ENCODE measurements at places on chromosomes 3 and 15.

DNA sequence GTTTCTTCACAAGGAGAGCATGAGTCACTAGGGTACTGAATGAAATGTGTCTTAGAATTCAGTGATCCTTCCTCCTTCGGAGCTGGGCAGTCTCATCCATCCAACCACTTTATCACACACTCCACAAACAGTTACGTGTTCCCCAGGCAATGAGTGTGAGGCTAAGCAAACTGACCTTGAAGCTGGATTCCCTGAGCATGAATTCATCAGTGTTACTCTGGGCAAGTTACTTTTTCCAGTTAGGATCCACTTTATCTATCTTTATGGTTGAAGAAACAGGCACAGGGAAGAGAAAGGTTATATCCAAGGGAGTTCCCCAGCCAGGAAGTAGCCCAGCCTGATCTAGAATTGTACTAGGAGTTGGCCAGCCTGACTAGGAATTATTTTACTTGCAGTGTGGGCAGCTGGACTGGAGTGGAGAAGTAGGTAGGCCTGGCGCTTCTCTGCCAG, 17.1 kb upstream of the GCNT3 start:
- no peak for DNase-seq

GRCh38 chr15:76815421-76815820, 89.7 kb downstream of the SCAPER start:
- DNase-seq: no peak

DNA sequence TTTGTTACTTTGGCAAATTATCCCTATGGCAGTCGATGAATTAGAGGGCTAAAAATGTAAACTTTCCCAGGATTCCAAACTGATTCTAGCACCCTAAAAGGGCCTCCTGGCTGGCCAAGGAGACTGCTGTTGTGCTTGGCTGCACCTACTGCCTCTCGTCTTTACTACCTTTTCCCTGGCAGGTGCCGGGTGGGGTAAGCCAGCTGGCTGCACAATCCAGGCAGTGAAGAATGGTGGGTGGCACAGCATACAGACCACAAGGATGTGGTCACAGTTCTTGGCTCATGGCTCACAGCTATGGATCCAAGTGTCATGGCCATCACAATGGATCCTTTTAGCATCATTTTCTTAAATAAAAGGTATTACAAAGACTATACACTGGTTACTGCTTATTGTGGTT, 20.7 kb upstream of the SLC25A26 start:
- no peak for DNase-seq

- DNase-seq: no peak
These were observed 79.5 kb upstream of the UMPS start for GRCh38 chr3:124650798-124651197.

DNA sequence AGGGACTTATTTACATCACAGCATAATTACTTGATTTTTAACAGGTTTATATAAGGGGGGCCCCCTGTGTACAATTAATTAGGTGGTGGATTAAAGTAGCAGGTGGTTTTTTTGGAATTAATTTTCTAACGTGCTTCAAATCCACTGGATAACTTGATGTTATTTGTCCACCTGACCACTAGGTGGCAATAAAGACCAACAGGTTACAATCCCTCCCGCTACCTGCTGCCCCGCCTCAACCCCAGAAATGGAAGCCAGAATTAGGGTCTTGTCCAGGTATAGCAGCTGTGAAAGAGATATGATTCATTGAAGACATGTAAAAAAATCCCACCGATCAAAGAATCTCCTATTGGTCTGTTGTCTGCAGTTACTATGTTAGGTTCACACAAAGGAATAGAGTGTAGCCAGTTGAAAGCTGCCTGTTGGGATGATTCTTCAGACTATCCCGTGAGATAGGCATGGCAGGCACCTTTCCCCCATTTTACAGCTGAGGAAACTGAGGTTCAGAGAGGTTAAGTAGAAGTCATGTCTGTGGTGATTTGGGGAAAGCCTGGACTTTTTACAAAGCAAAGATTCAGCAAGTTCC, 44.0 kb downstream of the MFSD1 start:
- no peak for DNase-seq

DNA sequence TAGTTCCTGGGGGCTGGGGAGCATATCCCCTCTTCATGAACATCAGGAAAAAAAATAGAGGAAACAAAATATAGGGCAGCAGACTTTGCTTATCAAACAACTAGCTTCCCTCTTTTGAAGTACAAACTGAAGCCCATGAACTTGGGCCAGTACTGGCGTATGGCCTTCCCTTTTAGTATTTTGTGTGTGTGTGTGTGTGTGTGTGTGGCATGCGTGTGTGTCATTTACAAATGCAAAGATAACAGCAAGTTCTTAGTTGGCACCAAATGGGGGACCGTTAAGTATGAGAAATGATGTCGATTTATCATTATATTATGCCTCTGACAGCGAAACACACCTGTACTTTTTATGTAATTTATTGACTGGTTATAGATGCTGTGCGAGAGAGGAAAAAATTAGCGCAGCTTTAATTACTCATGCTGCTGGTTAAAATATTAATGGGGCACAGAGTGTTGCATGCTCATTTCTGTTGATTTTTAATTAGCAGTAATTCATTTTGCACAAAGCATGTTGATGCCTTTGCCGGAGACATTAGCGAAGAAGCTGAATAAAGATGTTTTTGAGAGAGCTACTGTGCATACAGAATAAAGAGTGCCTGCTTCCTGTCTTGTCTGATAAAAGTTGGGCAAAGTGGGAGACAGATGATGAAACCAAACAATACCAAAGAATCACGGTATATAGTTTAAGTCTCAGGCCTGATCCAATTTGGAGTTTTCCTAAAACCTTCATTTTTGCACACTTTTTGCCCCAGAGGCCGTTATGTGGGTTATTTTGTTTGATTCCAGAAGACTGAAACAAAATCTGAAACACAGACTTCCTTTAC, 297.1 kb downstream of the SATB1 start:
- no peak for DNase-seq

DNA sequence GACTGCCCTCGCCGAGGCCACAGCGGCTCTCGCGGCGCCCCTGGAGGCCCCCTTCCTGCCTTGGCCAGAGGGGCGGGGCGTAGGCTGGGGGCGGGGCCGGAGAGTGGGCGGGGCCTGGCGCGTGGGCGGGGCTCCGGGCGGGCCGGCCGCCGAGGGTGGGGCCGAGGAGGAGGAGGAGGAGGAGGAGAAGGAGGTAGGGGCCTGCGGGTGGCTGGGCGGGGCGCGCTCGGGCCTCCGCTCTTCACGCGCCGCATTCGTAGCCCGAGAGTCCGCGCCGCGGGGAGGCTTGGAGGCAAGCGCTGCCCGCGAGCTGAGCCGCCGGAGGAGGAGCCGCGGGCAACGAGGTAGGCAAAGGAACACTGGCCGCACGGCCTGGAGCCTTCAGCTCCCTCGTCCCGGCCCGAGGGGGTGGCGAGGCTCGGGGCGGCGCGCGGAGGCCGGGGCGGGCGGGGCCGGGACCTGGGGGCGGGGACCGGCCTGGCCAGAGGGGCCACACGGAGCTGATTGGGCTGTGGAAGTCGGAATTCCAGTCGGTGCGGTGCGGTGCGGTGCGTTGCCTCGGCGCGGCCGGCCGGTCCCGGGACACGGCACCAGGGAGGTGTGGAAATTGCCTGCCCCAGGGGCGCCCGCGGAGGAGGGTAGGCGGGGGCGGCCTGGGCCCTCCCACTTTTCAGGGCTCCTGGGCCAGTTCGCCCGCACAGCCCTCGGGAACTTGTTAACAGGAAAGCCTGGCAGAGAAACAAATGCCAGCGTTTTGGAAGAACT, at the start of gene PPP2R3A:
Gene PPP2R3A, plus strand, starts transcription at position 223 of the 765 bp plus-strand sequence. CDS start 35,771 bp downstream, outside the sequence.
- peak; percentile 62 for DNase-seq

DNA sequence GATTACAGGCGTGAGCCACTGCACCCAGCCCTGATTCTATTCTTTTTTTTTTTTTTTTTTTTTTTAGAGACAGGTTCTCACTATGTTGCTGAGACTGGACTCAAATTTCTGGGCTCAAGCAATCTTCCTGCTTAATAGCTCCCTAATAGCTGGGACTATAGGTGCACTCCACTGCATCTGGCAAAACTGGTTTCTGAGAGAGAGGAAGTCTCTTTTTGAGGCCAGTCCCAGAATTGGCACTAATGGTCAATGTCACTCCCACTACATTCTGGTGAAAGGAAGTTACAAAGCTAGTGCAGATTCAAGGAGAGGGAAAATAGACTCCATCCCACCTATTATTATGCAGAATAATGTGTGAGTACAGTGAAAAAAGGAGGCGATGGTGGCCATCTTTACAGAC, 5.8 kb upstream of the TGFBR2 start:
- no peak for DNase-seq

- DNase-seq: no peak
These were observed 263.3 kb downstream of the CLSTN2 start for GRCh38 chr3:140198242-140198641.

- DNase-seq: no peak
These were observed 122.0 kb upstream of the MELTF start for GRCh38 chr3:197151580-197151979.

DNA sequence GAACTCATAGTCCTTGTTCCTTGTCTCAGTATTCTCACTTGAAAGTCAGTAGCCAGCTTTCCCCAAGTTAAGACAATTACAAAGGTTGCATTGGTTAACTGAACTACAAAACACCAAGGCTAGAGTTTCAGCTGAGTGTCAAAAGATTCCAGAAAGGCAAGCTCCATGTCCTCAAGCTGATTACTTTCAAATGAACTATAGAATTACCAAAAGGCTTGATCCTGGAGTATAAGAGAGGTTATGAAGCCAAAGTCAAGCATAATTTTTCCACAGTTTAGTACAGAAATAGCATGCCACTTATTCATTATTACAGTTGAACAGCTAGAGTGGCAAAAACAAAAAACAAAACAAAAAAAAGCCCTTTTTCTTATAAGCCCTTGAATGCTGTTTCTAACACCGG, 51.9 kb downstream of the ZBTB20 start:
- DNase-seq: no peak

DNA sequence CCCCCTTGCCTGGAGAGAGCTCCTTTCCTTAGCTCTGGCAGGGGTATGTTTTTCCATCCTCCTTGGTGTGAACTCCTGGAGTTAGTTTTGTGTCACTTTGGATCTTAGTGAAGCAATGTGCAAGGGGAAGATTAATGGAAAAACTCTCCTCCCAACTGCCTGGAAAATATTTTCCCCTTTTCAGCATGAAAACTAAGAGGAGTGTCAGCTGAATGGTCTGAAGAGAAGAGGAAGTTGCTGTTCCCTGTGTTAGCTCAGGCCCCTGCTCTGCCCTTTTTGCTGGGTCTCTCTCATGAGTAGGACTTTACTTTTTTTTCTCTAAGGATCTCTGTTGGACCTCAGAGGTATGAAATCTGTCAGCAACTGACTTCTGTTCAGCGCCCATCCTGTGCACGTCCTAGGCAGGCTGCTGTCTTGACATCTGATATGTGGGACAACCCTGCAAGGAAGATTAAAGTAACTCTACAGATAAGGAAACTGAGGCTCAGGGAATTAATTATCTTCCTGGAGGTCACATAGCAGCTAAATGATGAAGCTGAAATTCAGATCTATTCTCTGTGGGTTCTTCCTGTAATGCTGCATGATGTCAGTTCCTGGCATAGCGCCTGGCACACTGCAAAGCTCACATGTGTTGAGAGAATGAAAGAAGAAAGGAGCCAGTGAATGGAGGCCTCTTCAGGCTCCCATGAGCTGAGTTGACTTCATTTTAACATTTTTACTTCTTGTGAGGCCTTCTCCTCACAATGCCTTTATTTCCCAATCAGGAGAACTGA, 109.7 kb upstream of the GALNT15 start:
- no peak for DNase-seq

- no peak for DNase-seq
These were observed 33.3 kb upstream of the PAQR5 start for GRCh38 chr15:69265347-69265955.

DNA sequence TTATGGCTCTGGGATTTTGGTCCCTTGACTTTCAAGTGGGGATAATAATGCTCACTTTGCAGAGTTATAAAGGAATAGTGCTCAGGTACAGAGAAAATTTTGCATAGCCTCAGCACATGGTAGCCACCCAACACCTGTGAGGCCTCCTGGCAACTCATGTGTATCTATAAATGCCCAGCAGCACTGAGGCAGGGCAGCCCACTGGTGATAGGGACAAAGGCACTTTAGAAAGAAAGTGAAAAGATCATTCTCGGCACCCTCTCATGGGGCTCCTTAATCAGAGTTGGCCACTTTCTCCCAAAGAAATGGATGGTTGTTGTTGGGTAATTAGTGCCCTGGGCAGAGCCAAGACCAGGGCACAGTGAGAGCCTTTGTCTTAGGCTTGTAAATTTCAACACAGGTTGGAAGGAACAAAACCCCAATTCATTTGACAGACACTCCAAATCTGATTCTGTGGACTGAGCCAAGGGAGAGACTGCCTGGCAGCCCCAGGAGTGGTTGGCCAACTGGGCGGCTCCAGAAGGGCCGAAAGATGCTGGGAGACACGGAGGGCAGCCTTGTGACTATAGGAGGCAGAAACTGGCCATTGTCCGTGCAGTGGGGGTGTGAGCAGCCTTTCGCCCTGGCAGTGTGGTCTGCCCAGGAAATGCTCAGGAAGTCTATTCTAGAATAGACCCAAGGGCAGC, 213.2 kb upstream of the RGMA start:
- no peak for DNase-seq

- no peak for DNase-seq
These were observed 51.7 kb upstream of the ICE2 start for GRCh38 chr15:60530653-60531052.

DNA sequence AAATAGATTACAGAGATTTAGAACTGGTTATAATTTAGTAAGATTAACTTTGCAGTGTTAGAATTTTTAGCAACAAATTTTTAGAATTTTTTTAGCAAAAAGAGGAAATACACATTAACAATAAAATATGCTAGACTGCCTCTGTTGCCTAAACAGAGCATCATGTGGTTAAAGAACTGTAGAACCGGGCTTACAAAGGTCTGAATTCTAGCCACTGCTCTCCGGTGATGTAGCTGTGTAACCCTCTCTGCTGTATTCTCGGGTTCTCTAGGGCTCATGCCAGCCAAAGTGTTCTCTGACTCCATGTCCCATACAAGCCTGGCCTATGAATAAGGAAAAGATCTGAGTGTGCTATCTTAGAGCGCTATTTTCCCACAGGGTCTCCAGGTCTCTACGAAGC, 2.9 kb upstream of the P2RY12 start:
- no peak for DNase-seq

GRCh38 chr3:100782348-100782747, 73.1 kb downstream of the TFG start:
- DNase-seq: no peak

DNA sequence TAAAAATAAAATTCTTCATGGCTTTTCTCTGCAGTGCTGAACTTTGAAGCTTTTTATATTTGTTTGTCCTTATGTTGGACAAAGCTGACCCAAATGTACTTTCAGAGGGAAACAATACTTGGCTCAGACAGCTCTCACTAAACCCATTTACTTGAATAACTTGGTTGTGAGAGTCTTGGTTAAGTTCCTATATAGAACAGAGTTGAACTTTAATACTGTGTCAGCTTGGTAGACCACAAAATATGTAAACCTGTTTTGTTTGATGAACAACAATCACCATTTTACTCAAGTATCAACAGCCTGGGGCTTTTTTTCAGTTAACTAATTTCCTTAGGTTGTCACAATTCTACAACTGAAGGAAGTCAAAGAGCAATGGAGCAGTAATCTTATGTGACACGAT, 211.9 kb downstream of the CADM2 start:
- no peak for DNase-seq

DNA sequence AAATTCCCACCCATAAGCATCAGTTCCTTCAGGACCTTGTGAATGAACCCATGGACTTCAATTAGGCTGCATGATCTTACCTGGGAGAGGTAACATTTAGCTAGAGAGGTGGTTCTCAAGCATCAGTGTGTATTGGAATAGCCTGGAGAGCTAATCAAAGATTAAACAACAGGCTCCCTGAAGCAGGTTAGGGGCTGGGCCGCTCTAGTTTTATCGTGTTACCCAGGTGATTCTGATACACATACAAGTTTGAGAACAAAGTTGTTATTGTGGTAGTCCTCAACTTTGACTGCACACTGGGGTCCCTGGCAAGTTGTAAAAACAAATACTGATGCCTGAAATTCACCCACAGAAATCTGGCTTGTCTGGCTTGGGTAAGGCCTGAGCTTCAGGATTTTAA, 31.2 kb downstream of the MYH15 start:
- DNase-seq: no peak

All from H1 (cell line).